Activated CD4-positive, CD25-positive, alpha-beta regulatory T cell treated with anti-CD3 and anti-CD28 coated beads, Interleukin-2, amount 50 U/mL, for 24 hours (primary cell): ENCODE measurements at places on chromosomes 2 and 18.

- peak; percentile 45 for ATAC-seq
Observed at GRCh38 chr18:8615397-8616027, 6.3 kb downstream of the RAB12 start.

- no peak for ATAC-seq
Observed at GRCh38 chr2:86790134-86790675, 508 bp downstream of the CD8A start.

GRCh38 chr18:77557046-77557587 lies 307.5 kb downstream of the GALR1 start:
- no peak for ATAC-seq

DNA sequence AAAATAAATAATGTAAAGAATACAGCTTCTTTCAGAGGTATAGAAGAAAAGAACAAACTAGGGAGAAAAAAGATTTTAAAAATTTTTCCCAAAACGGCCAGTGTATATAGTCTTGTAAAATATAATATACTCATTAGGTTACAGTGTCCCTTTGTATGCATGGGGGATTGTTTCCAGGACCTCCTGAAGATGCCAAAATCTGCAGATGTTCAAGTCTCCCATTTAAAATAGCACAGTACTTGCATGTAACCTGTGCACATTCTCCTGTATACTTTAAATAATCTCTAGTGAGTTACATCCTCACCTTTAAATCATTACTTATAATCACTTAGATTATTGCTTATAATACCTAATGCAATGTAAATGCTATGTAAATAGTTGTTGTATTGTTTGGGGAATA lies 80.6 kb upstream of the LRRTM4 start:
- ATAC-seq, result no peak

GRCh38 chr2:112627060-112628040 lies 18.4 kb upstream of the SLC20A1 start:
- ATAC-seq, result no peak

DNA sequence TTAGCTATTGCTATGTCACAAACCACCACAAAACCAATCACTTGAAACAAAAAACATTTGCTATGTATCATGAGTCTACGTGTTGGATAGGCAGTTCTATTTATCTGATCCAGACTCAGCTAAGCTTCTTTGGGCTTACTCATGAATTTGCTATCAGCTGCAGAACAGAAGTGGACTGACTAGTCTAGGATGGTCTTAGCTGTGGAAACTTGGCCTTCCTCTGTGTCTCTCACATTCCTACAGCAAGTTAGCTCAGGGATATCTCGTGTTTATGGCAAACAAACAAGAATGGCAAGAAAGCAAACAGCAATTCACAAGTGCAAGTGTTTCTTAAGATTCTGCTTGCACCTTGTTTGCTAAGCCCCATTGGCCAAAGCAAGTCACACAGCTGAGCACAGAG lies 288.0 kb upstream of the TNP1 start:
- ATAC-seq, result no peak

GRCh38 chr2:215110918-215111317 lies 27.5 kb downstream of the ABCA12 start:
- no peak for ATAC-seq
